ENCODE measurements at places on chromosomes 11 and 22.

DNA sequence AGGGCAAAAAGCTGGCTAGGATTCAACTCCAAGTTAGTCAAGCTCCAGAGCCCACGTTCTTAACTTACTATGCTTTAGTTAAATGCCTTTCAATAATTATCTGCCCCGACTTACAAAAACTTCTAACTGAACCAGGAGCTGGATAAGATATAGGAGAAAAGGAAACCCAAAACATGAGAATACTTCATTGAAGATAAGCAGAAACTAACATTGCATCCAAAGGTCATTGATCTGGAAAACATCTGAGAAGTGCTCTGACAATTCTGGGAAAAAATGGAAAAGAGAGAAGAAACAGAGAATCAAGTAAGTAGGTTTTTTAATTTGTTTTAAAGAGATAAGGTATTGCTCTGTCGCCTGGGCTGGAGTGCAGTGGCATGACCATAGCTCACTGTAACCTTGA, 27.2 kb downstream of the ACAT1 start:
- DNase-seq = no peak

DNA sequence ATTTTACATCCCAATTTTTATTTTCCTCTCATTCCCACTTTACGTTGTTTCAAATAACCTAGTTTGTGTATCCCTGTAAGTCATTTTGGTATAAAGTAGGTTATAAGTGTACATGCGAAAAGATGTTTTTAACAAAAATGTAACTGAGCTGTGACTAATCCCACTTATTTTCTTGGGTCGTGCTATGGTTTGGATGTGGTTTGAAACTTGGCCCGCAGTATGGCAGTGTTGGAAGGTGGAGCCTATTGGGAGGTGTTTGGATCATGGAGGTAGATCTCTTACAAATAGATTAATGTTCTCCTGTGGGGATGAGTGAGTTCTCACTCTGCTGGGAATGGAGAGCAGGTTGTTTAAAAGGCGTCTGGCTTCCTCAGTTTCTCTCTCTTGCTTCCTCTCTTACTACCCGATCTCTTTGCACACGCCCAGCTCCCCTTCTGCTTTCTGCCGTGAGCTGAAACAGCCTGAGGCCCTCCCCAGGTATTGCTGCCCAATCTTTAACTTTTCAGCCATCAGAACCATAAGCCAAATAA, 7.2 kb downstream of the RPL27A start:
- no peak for DNase-seq

DNA sequence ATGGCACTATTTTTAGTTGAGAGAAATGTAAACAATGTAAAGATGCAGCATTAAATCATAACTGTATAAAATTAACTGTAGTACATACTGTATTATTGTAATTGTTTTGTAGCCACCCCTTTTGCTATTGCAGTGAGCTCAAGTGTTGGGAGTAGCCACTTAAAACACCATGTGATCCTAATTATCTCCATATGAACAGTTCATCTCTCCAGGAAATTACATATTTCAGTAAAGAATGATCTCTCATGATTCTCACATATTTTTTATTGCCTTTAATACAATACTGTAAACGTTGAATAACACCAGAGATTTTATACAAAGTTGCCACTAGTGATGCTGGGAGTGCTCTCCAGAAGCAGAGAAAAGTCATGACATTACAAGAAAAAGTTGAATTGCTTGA, 1768.6 kb downstream of the LRRC4C start:
- DNase-seq = no peak

GRCh38 chr11:5242933-5243815, 6.5 kb downstream of the HBG1 start:
- no peak for DNase-seq

GRCh38 chr11:116842117-116842516, 4.7 kb upstream of the APOA1 start:
- no peak for DNase-seq

DNA sequence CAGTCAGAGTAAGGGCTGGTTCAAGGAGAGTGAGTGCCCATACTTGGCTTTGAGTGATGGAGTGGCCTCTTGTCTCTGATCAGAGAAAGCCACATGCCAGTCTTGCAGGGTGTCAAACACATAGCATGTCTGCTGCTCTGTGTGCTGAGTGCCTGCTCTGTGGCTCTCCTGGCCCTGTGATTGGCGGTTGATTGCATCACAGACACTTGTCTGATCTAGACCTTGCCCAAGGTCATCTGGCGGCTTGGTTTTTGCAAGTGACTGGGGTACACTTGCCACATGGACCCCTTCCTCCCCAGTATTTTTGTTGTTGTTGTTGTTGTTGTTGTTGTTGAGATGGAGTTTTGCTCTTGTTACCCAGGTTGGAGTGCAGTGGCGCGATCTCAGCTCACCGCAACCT, 10.3 kb downstream of the OSBP2 start:
- no peak for DNase-seq

DNA sequence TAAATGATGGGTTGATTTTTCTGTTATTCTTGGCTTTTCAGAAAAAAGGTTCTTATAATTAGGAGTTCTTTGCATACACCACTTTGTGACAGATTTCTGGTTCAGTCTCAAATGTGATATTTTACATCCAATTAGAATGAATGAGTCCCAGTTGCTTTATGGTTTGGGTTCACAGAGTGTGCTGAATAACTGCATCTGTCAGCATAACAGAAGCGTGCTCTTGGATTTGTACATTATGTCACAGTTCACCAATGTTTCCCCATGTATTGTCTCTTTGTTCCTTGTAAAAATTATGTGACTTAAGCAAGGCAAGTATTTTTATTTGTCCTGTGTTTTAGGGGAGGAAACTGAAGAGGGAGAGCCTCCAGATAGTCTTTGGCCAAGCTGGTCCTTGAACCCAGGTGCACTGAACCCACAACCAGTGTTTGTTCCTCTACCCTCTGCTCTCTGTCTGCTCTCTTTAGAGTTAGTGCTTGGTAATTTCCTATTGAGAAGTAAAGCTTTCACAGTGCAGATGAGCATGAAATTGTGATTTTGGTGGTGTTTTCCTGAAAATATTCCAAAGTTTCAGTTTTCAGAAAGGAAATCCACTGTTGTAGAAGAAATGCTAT, 107.5 kb downstream of the TBC1D22A start:
- no peak for DNase-seq

DNA sequence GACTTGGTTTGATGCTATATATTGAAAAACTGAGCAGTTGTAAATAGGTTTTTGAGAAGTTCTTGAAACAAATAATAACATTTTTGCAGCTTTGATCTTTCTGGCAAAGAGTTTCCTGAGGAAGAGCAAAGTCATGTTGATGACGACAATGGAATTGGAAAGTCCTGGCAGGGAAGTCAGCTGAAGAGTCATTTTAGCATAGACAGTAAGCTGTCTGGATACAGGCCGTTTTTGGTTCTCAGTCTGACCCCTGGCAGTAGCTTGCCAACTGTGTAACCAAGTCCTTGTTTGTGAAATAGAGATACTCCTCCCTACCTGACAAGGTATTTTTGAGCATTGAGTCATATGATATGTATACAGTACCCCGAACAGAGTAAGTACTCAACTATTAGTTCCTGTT, 193.3 kb downstream of the C11orf91 start:
- no peak for DNase-seq

DNA sequence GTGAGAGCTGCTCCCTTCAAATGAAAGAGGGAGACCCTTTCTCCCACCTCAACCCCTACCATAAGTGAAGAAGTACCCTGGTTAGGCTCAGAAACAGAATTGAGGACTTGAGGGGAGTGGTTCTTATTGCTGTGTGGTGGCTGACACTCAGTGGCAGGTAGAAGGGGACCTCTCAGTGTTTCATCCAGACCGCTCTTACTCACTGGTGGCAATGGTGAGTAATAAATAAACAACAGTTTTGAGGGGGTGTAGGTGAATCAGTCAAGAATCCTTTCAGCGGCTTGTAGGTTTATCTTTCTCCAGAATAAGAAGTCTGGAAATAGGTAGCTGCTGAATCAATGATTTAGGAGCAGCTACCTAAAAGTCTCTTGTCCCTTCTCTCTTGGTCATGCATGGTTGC, 403.4 kb upstream of the B3GAT1 start:
- DNase-seq = no peak

DNA sequence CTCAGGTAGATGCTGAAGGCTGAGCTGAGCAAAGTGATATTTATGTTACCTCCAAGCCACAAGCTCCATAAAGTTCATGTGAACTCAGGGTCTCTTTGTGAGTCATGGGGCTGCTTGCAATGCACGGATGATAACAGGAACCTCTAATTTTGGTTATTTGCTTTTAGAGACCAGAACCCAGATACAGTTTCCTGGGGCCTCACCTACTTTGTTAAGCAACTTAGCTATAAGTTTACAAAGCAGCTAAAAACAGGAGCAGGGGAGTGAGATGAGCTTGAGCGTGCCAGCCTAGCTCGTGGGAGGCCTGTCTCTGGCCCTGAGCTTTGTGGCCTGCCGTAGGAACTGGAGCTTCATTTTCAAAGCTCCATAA, 29.2 kb downstream of the SREBF2 start:
- no peak for DNase-seq

DNA sequence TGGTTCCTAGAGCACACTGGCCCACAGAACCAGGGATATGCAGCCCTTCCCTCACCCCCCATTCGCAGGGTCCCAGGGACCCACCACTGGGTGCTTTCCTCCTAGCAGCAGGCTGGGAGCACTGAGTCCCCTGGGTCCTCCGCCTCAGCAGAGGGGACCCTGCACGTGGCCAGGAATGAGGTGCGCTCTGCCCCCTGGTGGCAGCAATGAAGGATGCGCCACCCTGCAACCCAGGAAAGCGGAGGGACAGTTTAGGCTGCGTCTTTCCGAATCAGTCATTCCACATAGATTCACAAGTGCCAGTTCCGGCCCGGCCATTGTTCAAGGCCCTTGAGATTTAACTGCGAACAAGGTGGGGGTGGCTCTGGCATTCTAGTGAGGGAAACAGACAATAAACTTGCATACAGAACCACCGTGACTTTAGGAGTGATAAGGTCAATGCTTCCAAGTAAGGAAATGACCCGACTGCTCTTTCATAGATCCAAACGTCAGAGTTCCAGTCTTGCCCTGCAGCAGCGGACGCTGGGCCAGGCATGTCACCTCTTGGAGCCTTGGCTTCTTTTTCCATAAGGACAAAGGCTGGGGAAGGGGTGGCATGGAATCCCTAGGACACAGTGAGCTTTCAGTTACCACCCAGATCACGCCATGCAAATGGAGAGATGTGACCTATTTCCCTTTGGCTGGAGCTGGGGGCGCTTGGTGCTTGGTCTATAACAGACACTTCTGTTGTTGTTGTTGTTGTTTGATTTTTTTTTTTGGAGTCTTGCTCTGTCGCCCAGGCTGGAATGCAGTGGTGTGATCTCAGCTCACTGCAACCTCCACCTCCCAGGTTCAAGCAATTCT, 7.7 kb downstream of the RIN1 start:
- peak; percentile 86 for DNase-seq
